ENCODE measurements at places on chromosomes 2 and 18. TPM values are rescaled to one million over a fixed set of nuclear protein-coding genes. Genes with fewer than 3 reads are reported as not detected.

The ABCG8 gene
- not detected for total RNA-seq

DNA sequence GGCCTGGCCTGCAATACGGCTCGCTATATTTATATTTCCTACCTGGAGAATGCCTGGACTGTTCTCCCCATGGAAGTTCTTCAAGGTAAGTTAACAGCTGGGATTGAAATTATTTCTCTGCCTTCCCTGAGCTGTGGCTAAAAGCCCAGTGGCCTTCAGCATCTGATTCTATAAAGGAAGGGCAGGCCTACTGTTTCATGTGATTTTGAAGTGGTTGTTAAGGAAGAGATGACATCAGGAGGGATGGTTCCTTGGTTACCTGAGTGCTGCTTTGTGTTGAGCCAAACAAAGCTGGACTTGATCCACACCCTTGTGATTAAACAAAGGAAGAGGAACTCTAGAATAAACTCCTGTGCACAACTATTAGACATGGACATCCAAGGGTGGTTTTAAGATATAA lies 61.6 kb downstream of the MFSD6 start:
- H3K4me1 ChIP-seq, result peaks cover 41% of the 10 kb centered on the region
- no peaks in the 10 kb centered on the region for H3K27me3 ChIP-seq
- H3K27ac ChIP-seq, result peak overlapping the region; percentile 95
- H3K36me3 ChIP-seq, result peaks cover 20% of the 10 kb centered on the region

GRCh38 chr2:88545118-88545517 lies 82.1 kb downstream of the EIF2AK3 start:
- no peak overlapping the region for H3K4me3 ChIP-seq
- H3K27me3 ChIP-seq, result peaks cover 12% of the 10 kb centered on the region
- H3K4me1 ChIP-seq, result peaks cover 8% of the 10 kb centered on the region
- no peaks in the 10 kb centered on the region for H3K36me3 ChIP-seq
- H3K27ac ChIP-seq, result no peak overlapping the region

GRCh38 chr2:235162082-235162836 lies 210.4 kb downstream of the SH3BP4 start:
- no peak overlapping the region for H3K4me3 ChIP-seq
- H3K36me3 ChIP-seq, result no peaks in the 10 kb centered on the region
- no peak overlapping the region for H3K27ac ChIP-seq
- no peaks in the 10 kb centered on the region for H3K4me1 ChIP-seq

- H3K4me3 ChIP-seq, result no peak overlapping the region
- no peak for DNase-seq
- H3K36me3 ChIP-seq, result peaks cover 18% of the 10 kb centered on the region
- H3K4me1 ChIP-seq, result peaks cover 4% of the 10 kb centered on the region
- no peak overlapping the region for H3K27ac ChIP-seq
Observed at GRCh38 chr2:138112536-138112935, 148.3 kb downstream of the HNMT start.

- no peak for DNase-seq
- no peaks in the 10 kb centered on the region for H3K36me3 ChIP-seq
- no peak overlapping the region for H3K4me3 ChIP-seq
- peak overlapping the region; percentile 98 for H3K27ac ChIP-seq
Observed at GRCh38 chr2:100197631-100198153, 55.3 kb upstream of the AFF3 start.

DNA sequence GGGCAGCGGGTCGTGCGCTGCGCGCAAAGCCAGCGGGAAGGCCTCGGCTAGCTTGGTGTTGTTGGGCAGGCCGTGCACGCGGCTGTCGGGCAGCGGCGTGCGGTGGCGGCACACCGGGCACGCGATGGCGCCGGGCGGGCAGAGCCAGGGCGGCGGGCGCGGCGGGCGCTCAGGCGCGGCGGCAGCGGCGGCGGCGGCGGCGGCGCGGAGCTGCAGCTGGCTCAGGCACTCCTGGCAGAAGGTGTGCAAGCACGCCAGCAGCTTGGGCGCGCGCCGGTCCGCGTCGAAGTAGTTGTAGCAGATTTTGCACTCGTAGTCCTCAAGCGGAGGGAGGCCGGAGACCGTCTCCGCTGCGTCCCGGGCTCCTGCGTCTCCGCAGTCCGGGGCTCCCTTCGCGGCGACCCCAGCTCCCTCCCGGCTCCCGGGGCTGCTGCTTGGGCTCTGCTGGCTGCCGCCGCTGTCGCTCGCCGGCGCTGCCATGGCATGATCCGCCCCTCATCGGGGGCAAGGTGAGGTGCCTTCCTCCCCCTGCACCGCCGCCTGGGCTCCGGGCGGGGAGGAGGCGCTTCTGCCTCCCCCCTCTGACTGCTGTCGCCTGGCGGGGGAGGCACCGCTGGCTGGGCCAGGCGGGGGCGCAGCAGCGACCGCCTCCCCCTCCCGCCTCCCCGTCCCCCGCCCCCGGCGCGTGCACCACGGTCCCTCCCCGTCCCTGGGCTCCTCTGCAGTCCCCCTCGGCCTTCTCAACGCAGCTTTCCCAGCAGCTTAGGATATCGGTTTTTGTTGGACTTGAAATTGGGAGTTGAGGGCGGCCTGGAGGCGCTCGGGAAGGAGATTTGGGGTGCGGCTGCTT lies 21.0 kb upstream of the PAX3 start:
- no peaks in the 10 kb centered on the region for H3K36me3 ChIP-seq
- H3K4me3 ChIP-seq, result peak overlapping the region; percentile 79
- H3K27ac ChIP-seq, result no peak overlapping the region
- DNase-seq, result peak; percentile 60
- peaks cover 13% of the 10 kb centered on the region for H3K4me1 ChIP-seq

DNA sequence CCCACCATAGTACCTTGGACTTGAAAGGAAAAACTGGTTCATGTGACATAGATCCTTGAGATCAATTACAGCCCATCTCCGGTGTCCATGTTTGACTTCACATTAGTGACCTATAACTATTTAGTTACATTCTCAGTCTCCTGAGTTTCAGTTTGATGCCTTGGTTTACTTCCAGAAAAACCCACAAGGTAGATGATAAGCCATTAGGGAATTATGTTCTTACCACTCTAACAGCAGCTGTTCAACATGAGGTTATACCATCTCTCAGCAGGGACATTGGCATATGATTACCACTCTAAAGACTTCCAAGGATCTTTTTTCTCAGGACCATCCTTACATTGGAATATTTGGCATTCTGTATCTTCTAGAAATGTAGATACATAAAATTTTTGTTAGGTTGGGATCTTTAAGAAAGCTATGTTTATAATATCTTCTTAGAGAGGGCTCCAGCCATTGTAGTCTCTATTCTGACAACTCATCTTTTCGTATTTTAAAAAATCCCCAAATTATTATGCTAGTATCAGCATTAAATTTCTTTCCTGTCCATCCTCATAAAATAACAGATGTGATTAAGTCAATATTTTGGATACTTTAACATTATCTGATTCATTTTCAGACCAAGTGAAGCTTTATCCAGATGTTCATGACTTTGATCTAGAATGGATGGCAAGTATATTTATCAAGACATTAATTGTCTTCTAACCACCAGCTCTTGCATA lies 258.9 kb downstream of the RDH14 start:
- H3K4me1 ChIP-seq, result peaks cover 43% of the 10 kb centered on the region
- H3K27ac ChIP-seq, result peak overlapping the region; percentile 21
- no peak overlapping the region for H3K4me3 ChIP-seq
- no peaks in the 10 kb centered on the region for H3K36me3 ChIP-seq
- DNase-seq, result no peak

Measured in mesothelial cell of epicardium (in vitro differentiated cells).